ENCODE measurements at places on chromosomes 2 and 18.

- no peak for DNase-seq
These were observed 506.8 kb upstream of the ZEB2 start for GRCh38 chr2:145026456-145027455.

DNA sequence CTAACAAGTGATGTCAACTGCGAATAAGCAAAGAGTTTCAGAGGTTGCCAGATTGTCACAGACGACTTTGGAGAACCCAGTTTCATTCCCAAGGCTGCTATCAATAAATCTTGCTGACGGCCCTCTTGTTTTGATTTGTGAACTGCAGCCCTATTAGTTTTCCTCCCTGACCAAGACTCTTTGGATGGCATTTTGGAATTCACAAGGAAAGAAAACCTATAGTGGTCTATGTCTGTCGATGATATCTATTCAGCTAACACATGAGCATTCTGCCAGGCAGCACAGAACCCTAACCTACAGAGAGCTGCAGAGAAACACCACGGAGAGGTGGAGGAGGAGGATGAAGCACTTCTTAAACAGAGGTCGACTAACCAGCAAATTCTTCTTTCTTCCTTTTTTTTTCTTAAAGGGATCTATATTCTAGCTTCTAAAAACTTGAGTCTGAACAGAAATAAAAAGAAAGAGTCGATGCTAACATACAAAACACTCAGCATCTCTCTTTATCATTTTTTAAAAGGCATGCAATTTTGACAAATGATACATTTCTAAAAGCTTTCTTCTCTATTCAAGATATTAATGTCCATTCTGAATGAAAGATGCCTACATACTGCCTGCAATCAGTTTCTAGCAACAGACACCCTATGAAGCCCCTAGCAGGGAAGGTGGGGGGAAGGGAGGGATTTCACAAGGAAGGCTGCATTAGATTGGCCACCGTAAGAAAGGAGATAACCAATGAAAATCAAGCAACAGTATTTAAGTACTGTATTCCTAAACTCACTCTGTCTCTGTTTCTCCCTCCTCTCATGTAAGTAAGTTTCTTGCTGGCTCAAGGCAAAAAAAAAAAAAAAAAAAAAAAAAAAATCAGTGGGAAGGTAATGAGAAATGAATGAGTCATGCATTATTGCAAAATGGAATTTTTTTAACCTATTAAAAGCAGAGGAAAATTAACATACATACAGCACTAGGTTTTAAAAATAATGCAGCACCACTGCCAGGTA, 83.0 kb upstream of the CHRNA1 start:
- DNase-seq: no peak

DNA sequence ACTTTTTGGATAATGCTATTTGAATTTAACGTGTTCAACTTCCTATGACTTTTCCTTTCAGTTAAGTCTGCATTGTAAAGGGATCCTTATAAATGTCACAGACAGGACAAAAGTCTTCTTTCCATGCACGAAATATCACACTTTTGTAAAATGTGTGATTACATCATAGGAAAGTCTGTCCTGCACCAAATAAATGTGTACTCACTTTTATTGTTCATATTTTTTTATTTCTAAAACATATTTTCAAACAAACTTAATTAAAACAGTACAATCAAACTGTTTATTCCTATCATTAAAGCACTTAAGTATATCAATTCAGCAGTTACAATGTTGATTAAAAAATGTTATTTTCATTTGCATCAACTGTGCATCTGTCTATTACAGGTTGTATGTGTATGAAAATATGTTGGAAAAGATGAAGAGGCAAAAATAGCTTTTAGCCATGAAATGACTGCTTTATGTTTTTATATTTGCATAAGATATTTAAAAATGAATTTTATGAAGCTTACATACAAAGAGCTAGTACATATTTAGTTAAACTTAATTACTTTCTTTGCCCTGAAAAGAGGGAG, 105.6 kb downstream of the CSRNP3 start:
- DNase-seq: no peak

GRCh38 chr2:183126635-183127034, 2.4 kb downstream of the NUP35 start:
- DNase-seq: no peak

- DNase-seq: no peak
These were observed 1.4 kb downstream of the CIB4 start for GRCh38 chr2:26639685-26640243.

- no peak for DNase-seq
These were observed 233.8 kb upstream of the OSR1 start for GRCh38 chr2:19592197-19592596.

GRCh38 chr2:20934236-20934635, 109.6 kb downstream of the APOB start:
- no peak for DNase-seq

- DNase-seq: no peak
These were observed 116.6 kb downstream of the SRBD1 start for GRCh38 chr2:45494275-45494977.

DNA sequence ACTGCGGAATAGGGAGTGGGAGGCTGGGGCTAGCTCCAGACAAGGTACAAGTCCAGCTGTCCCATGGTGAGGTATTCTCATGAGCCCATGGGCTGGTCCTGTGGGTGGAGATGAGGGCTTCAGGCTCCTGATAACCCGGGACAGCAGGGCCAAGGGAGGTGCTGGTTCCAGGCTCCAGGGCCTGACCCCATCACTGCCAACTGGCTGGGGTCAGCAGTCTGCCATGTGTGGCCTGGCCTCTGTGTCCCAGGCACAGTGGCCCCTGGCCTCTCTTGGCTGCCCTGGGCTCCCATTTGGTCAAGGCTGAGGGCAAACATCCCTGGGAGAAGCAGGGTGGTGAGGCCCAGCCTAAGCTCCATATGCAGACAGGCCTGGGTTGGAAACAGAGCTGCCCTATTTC, 966 bp upstream of the OXER1 start:
- no peak for DNase-seq

DNA sequence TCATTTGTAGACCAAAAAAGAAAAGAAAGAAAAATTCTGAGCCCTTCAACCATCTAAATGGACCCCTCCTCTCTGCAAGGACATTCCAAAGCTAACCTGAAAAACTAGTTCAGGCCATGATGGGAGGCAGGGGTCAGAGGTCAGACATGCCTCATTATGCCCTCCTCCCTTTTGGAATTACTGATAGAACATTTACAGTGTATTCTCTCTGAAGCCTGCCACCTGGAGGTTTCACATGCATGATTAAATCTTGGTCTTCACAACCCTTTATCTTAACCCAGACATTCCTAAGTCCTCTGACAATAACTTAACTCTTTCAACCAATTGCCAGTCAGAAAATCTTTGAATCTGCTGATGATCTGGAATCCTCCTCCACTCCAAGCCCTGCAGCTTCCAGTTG, 86.0 kb downstream of the SPP2 start:
- no peak for DNase-seq

- DNase-seq: no peak
These were observed 28.9 kb upstream of the CNOT11 start for GRCh38 chr2:101223814-101224231.

DNA sequence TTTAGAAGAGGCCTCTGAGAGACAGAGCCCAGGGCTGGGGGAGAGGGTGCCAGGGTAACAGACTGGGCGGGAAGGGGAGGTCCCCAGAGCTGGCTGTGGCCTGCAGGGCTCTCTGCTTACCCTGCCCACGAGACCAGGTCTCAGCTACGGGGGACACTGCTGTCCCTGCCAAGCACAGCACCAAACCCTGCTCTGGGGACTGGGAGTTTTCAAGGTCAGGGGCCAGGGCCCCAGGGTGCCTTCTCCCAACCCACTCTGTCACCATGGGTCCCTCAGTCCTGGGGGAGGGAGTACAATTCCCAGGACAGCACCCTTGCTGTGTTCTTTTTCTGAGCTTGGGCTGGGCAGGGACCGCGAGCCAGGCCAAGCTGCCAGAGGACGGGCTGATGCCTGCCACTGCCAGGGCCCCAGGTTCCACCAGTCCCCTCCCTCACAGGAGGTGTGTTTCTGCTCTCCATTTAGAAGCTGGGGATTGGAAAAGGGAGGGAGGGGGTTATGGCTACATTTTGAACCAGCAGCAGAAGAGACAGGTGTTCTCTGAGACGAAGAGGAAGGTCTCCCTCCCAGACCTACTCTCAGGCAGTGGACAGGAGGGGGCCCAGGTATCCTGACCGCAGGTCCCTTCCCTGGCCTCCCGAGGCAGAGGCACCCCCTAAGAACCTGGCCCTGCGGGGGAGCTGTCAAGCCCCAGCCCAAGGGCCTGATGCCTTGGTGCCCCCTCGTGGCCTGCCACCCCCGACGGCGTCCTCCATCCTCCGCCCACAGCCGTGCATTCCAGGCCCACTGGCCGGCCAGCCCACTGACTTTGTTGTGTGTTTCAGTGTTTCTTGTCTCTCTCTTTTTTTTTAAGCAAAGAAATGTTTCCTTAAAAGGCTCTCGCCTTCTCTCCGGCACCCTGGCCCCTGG, 80.4 kb downstream of the TNS1 start:
- DNase-seq: no peak

- DNase-seq: no peak
These were observed 18.2 kb downstream of the SLC4A1AP start for GRCh38 chr2:27681841-27682240.

DNA sequence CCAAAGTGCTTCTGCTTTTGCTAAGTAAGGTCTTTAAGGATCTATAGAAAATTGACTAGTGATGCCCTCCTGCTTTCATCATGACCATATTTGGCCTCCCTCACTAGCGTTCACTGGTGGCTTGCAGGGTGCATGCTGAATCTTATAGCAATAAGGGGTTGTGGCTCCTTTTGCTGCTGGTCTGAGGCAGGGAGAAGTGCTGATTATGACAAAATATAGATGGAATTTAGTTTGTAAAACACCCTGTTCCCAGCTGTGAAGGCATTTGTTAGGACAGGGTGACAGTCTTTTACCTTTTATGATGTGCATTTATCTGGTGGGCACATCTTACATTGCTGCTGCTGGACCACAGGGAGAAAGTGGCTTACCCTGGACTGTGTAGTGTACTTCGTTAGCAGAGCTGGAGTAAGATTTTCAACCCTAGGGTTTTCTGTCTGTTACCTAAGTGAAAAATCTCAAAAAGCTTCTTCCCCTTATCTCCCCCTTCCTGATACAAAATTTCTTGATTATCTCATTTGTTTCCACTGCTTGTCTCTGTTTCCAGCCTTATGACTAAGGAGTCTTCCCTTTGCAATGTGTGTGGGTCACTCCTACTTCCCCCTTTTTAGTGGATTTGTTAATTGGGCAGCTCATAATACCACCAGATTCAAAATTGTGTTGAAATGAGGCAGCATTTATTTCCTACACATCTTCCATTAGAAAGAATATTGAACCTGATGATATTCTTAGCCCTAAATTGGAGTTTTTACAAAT, 21.2 kb upstream of the RPL37A start:
- no peak for DNase-seq

GRCh38 chr2:241350530-241350877, 5.6 kb upstream of the FARP2 start:
- DNase-seq: no peak

DNA sequence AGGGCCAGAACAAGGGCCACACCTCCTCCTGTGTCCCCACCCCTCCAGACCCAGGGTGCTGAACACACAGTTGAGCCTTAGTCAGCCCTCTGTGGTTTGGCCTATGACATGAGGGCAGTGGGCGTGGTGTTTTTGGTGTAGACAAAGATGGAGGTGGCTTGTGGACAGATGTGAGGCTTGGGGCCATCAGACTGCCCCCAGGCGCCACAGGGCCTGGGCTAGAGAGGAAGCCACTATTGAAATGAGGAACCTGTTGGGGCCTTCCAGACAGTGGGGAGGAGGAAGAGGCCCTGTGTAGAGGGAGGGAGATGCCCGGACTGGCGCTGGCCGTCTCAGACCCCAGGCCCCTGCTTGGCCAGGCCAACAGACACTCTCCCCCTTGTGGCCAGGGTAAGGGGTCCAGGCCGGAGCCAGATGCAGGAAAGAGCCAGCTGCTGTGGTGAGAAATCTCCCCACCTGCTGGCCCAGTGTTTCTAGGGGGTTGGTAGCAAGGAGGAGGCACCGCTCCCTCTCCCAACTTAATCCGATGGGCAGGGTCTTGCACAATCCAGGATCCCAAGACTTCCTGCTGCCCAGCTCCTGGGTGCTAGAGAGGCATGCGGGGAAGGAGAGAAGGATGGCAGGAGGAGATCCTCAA, 53.8 kb downstream of the SMAD7 start:
- no peak for DNase-seq

DNA sequence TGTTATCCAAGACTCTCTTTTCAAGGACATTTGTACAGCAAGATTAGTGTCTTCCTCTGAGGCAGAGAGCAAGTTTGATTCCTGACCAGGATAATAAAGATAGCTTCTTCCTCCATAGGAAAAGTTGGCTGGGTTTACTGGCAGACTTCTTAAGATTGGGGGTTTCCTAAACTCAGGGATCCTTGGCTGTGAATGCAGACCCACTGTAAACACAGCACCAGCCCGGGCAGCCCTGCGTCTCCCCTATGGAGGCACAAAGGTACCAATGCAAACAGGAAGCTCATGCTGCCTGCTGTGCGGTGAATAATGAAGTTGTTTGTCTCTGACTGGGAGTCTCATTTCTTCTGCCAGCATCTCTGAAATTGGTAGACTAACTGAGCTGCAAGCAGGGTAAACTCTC, 96.2 kb upstream of the ARHGAP28 start:
- DNase-seq: no peak

- no peak for DNase-seq
These were observed 1346.8 kb upstream of the PIK3C3 start for GRCh38 chr18:40608226-40608625.

- DNase-seq: no peak
These were observed 90.7 kb downstream of the CRIM1 start for GRCh38 chr2:36446294-36446693.
